Stimulated activated CD4-positive, alpha-beta T cell treated with anti-CD3 and anti-CD28 coated beads, Interleukin-4, amount 100 ng/mL, for 48 hours (primary cell): ENCODE measurements at places on chromosomes 1 and 21.

DNA sequence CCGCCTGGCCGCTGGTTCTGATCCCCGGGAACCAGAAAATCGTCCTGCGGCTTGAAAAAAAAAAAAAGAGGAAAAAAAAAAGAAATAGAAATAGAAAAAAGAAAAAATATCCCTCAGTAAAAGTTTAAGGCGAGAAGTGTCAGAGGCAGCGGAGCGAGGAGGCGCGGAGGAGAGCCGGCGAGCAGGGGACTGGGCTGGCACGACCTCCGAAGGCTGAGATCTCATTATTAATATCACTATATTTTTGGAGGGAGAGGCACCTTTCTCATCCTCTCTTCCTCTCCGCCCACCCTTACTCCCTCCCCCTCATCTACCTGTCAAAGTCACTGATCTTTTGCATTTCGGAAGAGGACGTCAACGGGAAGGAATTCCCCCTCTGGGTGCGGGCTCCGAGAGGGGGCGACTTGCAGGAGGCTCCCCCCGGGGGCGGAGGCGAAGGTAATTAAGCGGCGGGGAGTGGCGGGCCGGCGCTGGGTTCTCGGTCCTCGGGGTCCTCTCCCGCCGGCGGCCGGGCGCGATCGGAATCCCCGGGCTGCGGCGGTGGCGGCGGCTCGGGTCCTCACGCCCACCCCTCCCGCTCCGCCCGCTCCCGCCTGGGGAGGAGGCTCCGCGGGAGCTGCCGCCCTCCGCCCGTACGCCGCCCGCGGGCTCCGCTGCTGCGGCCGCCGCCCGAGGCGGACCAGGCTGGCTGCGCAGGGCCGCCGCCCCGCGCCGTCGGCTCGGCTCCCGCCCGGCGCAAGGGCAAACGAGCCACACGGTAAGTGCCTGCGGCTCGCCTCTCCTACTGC, at the start of gene NTNG1:
NTNG1 (plus strand) TSS at position 337 of the 788 bp plus-strand sequence.
- no peak for DNase-seq

DNA sequence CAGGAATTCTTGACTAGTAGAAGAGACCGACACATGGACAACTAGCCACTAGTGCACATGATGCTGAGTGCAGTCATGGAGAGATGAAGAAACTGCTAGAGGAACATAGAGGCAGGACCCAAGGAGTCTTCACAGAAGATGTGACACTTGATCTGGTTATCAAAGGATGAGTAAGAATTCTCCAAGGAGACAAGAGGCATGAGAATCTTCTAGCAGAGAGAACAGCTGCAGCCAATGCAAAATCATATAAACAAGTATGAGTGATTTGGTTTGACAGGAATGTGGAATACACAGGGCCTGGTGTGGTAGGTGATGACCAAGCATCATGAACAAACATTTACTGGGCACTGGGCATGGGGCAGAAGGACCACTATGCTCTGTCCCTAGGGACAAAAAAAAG, 140.9 kb upstream of the CTTNBP2NL start:
- DNase-seq, result no peak

GRCh38 chr21:15210235-15210678, 145.5 kb upstream of the NRIP1 start:
- DNase-seq, result no peak

DNA sequence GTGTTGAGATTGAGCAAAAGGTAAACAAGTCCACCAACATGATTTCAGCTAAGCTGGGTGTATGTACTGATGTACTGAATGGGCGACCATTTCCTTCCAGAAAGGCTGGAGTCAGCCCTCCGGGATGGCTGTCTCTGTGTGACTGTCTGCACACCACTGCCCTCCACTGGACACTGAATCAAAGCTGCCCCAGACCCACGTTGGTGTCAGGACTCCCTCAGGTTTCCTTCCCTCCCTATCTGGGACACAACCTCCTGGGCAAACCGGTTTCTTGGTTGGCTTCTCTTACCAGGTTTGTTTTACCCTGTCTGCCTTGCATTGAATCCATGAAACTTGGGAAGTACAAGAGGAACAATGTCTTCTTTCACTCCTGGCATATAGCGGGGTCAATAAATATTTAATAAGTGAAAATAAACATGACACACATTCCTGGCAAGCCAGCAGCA, 5.3 kb upstream of the SRP9 start:
- DNase-seq, result peak; percentile 16

GRCh38 chr1:3514404-3514803, 59.9 kb downstream of the ARHGEF16 start:
- no peak for DNase-seq
